MCF 10A (cell line): ENCODE measurements at places on chromosomes 5 and 9. TPM values are rescaled to one million over a fixed set of nuclear protein-coding genes. Genes with fewer than 3 reads are reported as not detected.

DNA sequence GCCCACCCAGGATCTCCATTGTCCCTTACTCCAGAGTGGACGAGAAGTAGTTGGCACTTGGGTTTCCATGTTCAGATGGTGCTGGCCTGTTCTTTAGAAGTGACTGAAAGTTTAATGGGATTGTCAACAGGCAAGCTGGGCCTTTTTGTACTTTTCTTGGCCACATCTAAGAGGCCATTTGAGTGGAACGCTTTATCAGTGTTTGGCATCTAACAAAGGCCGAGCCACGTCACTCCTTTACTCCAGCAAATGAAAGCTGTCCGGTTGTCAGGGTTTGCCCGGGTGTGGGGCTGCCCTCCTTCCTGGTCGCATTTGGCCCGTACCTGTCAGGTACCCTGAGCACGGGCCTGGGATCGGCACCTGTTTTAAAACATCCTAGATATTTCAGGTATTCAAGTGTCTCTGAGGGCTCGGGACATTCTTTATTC is 71.5 kb downstream of the RCL1 start:
- peaks cover 23% of the 10 kb centered on the region for H3K36me3 ChIP-seq
- H3K27ac ChIP-seq: no peak overlapping the region
- DNase-seq: no peak
- peaks cover 34% of the 10 kb centered on the region for H3K4me1 ChIP-seq

- H3K36me3 ChIP-seq: peaks cover 6% of the 10 kb centered on the region
- no peaks in the 10 kb centered on the region for H3K27me3 ChIP-seq
- DNase-seq: peak; percentile 89
- H3K4me3 ChIP-seq: peak within 1 kb of the TSS; percentile 59
- H3K27ac ChIP-seq: no peak within 1 kb of the TSS
- peaks cover 45% of the 10 kb centered on the region for H3K4me1 ChIP-seq
Observed at GRCh38 chr5:172640822-172641358, at the start of gene NEURL1B. TSS of gene NEURL1B (plus strand) at chr5:172641263. CDS start at chr5:172641407, 144 bp downstream.

DNA sequence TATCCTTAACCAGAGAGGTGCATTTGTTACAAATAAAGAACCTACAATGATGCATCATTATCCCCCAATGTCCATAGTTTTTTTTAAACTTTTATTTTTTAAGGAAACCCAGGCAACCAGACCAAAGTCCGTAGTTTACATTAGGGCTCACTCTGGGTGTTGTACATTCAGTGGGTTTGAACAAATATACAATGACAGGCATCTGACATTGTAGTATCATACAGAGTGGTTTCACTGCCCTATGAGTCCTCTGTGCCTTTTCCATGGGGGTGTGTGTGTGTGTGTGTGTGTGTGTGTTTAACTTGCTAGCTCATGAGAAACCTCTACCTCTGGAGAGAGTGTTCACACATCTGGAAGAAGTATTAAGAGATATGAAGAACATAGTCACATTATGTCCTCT is 141.5 kb downstream of the KDM4C start:
- H3K4me3 ChIP-seq: no peak overlapping the region
- H3K27ac ChIP-seq: no peak overlapping the region
- peaks cover 5% of the 10 kb centered on the region for H3K36me3 ChIP-seq
- DNase-seq: no peak
- peaks cover 21% of the 10 kb centered on the region for H3K4me1 ChIP-seq

GRCh38 chr5:95153511-95153910 is 131.4 kb downstream of the MCTP1 start:
- no peaks in the 10 kb centered on the region for H3K36me3 ChIP-seq
- no peak overlapping the region for H3K27ac ChIP-seq
- no peaks in the 10 kb centered on the region for H3K27me3 ChIP-seq

Gene PAIP1
- 105 and 116 TPM in 2 replicates for total RNA-seq

DNA sequence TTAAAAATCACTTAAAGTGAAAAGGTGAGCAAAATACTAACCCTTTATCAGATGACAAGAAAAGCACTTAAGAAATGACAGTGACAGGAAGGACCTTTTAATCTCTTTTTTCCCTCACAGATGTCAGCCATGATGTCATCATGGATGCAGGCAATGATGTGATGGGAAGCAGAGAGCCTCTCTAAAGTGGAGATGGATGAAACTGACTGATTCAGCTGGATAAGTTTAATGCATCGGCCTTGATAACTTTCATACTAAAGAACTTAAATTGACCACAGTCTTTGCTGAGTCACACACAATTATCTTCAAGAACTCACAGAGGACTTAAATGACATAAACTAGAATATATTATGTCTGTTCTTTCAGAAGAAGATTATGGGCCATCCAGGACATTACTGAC is 153.2 kb upstream of the FGF10 start:
- no peak overlapping the region for H3K27ac ChIP-seq
- DNase-seq: no peak
- H3K4me3 ChIP-seq: no peak overlapping the region
- H3K36me3 ChIP-seq: no peaks in the 10 kb centered on the region

GRCh38 chr9:2576631-2577030 is 45.0 kb upstream of the VLDLR start:
- no peak overlapping the region for H3K4me3 ChIP-seq
- no peak overlapping the region for H3K27ac ChIP-seq
- peaks cover 10% of the 10 kb centered on the region for H3K4me1 ChIP-seq
- H3K27me3 ChIP-seq: no peaks in the 10 kb centered on the region
- no peaks in the 10 kb centered on the region for H3K36me3 ChIP-seq

DNA sequence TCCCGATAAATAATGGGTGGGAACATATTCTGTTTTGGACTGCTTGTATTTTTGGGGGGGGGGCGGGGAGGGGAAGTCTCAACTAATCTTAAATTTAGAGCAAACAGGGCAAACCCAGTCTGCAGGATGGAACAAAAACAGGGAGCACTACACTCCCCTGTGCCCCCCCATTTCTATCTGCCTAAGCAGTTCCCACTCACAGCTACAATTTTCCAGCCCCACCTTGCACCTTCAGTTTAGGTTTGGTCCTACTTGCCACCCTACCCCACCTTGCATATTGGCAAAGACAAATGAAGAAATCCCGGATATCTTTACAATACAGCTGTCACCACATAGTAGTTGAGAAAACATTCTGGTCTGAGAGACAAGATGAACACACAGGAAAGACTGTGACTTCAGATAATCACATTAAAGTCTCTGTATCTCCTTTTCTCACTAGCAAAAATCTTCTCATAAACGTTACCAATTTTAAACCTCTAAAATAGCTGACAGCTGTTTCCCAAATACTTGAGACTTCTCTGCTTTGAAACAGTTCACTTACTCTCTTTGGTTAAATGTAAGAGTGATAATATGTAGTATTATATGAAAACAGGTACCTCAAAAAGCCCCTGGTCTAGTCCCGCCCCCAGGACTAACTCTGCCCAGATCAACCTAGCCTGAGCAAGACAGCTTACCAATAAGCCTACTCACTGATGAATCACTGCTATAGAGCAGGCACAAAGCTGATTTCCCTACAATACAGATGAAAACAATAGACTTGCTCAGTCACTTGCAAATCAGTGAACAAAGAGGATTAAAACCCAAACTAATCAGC is 5.2 kb upstream of the RAPGEF6 start:
- no peak overlapping the region for H3K27ac ChIP-seq
- DNase-seq: peak; percentile 32
- peaks cover 29% of the 10 kb centered on the region for H3K36me3 ChIP-seq
- peaks cover 6% of the 10 kb centered on the region for H3K4me1 ChIP-seq
- no peak overlapping the region for H3K4me3 ChIP-seq

DNA sequence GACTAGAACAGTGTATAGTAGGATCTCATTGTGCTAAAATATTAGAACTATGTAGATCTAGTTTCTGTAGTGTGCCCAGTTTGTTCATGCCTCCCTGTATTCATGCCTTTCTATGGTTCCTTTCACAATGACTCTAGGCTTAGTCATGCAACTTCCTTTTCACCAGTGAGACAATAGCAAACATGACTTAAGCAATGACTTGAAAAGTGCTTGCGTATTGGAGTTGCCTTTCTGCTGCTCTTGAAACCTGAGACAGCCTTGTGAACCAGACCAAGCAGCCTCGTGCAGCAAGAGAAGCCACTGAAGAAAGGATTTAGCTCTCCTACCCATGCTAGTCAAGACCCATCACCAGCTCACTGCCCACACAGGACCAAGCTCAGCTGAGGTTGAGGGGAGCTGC is 294.5 kb upstream of the TAS2R1 start:
- H3K4me1 ChIP-seq: peaks cover 26% of the 10 kb centered on the region
- H3K36me3 ChIP-seq: no peaks in the 10 kb centered on the region
- peak; percentile 97 for DNase-seq
- no peak overlapping the region for H3K4me3 ChIP-seq

Gene EIF4EBP3
- 25.3 and 35.3 TPM in 2 replicates for total RNA-seq

Gene MARCOL
- total RNA-seq: not detected in 2 replicates

Gene ACOT12
- not detected in 2 replicates for total RNA-seq

GRCh38 chr5:125720721-125721120 is 702.5 kb upstream of the GRAMD2B start:
- peaks cover 2% of the 10 kb centered on the region for H3K36me3 ChIP-seq
- no peak overlapping the region for H3K4me3 ChIP-seq
- no peak for DNase-seq
- H3K4me1 ChIP-seq: peaks cover 6% of the 10 kb centered on the region
- no peaks in the 10 kb centered on the region for H3K27me3 ChIP-seq

DNA sequence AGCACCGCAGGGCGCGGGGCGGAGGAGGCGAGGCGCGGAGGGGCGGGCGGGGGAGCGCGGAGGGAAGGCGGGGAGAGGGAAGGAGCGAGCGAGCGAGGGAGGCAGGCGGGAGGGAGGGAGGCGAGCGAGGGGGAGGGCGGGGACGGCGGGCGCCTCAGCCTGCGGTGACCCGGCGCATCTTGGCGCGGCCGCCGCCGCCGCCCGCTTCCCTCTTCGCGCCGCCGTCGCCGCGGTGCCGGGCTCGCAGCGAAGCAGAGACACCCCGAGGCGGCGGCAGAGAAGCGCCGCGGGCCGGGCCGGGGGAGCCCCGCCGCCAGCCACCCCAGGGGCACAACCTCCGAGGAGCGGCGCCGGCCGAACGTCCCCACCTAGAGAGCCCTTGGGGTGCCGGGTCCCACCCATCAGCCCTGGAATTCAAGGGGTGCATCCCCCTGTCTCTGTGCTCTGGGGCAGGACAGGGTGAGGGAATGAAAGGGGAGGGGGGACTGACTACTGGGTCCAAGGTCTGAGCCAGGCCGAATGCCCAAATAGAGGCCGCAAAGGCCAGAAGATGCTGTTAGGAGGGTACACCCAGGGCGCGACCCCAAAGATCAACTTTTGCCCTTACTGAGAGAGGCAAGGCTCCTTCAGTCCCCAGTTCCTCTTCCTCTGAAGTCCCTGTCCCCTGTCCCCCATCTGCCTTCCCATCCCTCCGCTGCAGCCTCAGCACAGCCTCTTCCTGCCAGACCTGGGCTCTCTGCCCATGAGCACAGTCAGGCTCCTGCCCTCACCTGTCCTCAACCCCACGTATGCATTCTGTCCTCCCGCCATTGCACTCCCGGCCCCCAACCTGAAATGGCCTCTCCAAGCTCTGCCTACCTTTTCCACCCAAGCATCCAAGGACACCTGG is at the start of gene ADAMTS2:
Gene ADAMTS2, minus strand, starts transcription at position 29 of the 889 bp plus-strand sequence. CDS start 133 bp downstream, outside the sequence.
- no peak within 1 kb of the TSS for H3K4me3 ChIP-seq
- no peak within 1 kb of the TSS for H3K27ac ChIP-seq
- DNase-seq: no peak
- H3K36me3 ChIP-seq: no peaks in the 10 kb centered on the region
- no peaks in the 10 kb centered on the region for H3K27me3 ChIP-seq

GRCh38 chr5:1820926-1821325 is 19.7 kb downstream of the NDUFS6 start:
- H3K27ac ChIP-seq: no peak overlapping the region
- H3K27me3 ChIP-seq: no peaks in the 10 kb centered on the region
- DNase-seq: no peak
- no peaks in the 10 kb centered on the region for H3K4me1 ChIP-seq

DNA sequence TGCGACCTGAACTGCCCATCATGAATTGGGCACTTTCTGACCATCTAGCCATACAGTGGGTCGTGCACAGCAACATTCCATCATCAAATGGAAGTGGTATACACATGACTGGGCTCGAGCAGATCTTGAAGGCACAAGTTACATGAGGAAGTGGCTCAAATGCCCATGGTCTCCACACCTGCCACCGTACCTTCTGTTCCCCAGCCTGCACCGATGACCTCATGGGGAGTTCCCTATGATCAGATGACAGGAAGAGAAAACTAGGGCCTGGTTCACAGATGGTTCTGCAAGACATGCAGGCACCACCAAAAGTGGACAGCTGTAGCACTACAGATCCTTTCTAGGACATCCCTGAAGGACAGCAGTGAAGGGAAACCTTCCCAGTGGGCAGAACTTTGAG is 21.8 kb downstream of the MTMR12 start:
- no peaks in the 10 kb centered on the region for H3K27me3 ChIP-seq
- DNase-seq: no peak
- H3K4me1 ChIP-seq: no peaks in the 10 kb centered on the region
- H3K27ac ChIP-seq: no peak overlapping the region
- no peak overlapping the region for H3K4me3 ChIP-seq

DNA sequence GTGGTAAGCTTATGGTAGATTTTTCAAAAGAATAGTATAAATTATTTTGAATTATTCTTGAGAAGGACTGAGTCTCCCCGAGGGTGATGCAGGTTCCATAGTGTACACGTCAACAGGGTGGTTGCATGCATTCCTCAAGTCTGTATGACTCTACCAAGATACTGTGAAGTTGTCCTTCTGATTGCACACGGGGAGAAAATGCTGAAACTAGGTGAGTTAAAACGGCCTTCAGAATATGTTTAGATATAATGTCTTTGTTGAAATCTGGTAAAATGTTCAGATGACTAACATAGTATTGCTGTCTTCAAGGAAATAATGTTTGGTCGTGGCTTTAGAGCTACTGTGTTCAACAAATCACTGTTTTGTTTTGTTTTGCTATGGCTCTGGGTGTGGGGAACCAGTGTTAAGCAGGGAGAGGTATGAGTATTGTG is 22.4 kb upstream of the TNFAIP8 start:
- peak overlapping the region; percentile 33 for H3K4me3 ChIP-seq
- peaks cover 5% of the 10 kb centered on the region for H3K36me3 ChIP-seq
- H3K27me3 ChIP-seq: no peaks in the 10 kb centered on the region

- peaks cover under 1% of the 10 kb centered on the region for H3K27me3 ChIP-seq
- H3K36me3 ChIP-seq: peaks cover 11% of the 10 kb centered on the region
- no peak overlapping the region for H3K27ac ChIP-seq
- H3K4me1 ChIP-seq: no peaks in the 10 kb centered on the region
- H3K4me3 ChIP-seq: no peak overlapping the region
Observed at GRCh38 chr5:154465169-154465568, 12.9 kb downstream of the HAND1 start.

DNA sequence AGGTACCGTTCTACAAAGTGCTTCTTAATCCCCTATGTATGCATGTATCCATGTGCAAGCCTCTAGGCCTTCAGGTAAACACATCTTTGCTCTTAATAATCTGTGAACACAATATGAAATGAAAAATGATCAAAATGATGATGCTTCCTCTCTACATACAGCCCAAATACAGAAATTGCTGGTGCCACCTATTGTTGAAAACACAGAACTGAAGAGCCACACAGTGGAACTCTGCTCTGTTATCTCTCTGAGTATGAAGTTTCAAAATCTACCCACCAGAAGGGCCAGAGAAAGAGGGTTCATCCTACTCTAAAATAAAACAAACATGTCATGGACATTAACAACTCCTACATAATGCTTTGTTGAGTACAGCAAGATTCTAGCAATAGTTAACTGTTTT is 71.3 kb downstream of the GLIS3 start:
- peak; percentile 48 for DNase-seq
- no peak overlapping the region for H3K4me3 ChIP-seq
- H3K36me3 ChIP-seq: no peaks in the 10 kb centered on the region

Gene GRIN1
- 0.61 and 1.4 TPM in 2 replicates for total RNA-seq
